ENCODE measurements at places on chromosomes 6 and 20.

DNA sequence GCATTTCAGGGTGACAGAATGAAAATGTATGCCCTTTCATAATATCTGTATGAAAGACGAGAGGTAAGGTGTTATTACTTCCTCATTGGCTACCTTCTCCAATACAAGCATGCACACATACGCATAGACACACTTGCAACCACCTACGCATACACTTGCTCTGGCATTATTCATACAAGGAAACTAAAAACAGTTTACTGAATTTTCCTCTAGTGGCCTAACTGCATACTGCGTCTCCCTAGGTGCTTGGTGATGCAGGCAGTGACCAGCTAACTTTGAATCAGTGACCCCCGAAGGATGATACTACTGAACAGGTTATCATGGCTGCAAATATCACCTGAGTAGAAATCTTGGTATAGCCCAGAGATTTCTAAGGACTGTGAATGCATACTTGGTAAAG is 593.1 kb downstream of the PKHD1 start:
- no peak for DNase-seq

DNA sequence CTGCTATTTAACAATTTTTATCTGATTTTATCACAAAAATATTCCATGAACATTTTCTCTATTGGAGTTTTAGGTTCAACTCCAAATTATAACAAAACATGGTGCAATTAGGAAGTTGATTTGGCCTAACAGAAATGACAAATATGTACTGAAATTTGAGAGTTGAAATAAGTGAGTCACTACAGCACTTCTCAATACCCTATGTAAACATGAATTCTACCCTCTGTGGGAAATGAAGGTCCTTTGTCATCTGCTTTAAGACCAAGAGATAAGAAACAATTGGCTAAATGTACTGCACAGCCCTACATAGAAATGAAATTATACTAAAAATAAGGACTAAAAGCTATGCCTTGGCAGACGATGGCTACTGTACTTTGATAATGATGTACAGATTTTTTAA is 86.2 kb upstream of the BEND6 start:
- DNase-seq: no peak

- no peak for DNase-seq
Observed at GRCh38 chr6:139944131-139944530, 569.7 kb upstream of the CITED2 start.

DNA sequence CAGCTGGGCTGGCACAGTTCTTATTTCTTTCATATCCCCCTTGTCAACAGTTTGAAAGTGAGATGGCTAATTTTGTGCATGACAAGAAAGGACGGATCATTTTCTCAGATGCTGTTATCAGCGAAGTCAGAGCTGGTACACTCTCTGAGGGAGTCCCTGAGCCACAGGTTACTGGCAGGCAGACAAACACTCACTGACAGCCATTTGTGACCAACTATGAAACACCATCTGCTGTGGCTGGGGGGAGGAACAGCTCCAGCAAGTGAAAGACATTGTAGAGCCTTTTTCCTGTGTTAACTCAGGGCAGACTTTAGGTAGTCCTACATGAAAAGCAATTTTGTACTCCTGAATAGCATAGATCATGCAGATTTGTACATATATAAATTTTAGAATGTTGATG is 22.2 kb downstream of the OLIG3 start:
- no peak for DNase-seq

DNA sequence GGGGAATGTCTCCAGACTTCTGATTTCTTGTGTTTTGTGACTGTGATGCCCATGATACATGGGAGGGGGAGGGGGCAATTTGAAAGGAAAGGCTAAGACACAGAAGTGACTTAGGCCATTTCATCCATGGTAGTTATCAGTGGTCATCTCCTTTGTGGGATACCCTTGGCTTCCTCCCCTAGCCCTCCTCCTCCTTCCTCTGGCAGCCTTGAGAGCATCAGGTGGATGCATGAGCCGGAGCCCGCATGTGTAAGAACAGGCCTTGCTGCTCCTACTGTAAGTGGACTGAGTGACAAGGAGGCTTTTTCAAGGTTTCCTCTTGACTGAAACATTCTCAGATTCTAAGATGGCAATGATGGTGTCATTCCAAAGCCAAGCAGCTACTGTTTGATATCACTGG is 874 bp downstream of the CD83 start:
- DNase-seq: no peak

GRCh38 chr20:42181064-42181463 is 562.9 kb upstream of the CHD6 start:
- DNase-seq: no peak

GRCh38 chr20:51345601-51346101 is 196.9 kb downstream of the NFATC2 start:
- no peak for DNase-seq

GRCh38 chr6:150949526-150949925 is 84.0 kb downstream of the MTHFD1L start:
- DNase-seq: no peak
